ENCODE measurements at places on chromosomes 4 and X.

DNA sequence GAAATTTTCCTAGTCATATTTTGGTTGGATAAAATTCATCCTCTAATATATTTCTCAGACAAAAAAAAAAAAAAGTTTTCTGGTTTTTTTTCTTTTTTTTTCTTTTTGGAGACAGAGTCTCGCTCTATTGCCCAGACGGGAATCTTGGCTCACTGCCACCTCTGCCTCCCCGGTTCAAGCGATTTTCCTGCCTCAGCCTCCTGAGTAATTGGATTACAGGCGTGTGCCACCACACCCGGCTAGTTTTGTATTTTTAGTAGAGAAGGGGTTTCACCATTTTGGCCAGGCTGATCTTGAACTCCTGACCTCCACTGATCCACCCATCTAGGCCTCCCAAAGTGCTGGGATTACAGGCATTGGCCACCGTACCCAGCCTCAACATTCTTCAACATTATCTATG, 432.7 kb upstream of the PABPC4L start:
- no peak for DNase-seq

DNA sequence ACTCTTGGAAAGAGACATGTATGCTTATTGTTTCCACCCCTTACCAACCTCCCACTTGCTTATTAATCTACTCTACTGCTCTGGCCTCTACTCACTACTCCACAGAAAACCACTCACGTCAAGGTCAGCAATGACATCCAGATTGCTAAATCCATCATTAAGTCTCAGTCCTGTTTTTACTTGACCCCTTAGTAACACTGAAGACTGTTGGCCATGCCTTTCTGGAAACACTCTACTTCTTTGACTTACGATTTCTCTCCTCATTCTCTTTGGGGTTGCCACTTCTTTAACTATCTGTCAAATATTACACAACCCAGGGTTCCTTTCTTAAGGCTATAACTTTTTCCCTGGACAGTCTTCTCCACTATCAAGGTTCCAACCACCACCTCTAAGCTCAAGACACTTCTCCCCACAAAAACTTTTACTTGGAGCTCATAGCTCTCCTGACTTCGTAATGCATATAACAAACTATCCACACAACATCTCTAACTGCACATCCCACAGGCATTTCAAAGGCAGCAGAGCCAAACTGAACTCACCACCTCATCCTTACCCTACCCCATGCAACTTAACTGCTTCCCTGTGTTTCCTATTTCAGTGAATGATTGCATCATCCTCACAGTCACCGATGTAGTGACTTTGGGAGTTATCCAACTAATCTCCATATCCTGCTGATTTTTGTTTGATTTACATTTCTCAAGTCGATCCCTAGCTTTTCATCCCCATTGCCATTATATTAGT, 15.8 kb upstream of the MAGEA4 start:
- DNase-seq: no peak

DNA sequence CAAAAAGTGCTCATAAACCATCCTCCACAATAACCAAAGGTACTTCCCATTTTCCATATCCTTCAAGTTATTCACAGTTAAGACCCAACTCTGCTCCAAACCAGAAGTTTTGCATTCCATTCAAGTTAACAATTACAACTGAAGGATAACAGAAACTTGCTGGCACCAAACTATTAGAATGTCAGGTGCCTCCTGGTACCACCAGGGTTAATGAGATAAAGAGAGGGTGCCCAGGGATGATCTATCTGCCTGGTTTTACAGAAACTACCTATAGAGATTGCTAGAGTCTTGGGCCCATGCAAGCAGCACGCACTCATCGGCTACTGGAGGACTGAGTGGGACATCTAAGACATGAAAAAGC, 114.6 kb downstream of the RBM47 start:
- DNase-seq: no peak

DNA sequence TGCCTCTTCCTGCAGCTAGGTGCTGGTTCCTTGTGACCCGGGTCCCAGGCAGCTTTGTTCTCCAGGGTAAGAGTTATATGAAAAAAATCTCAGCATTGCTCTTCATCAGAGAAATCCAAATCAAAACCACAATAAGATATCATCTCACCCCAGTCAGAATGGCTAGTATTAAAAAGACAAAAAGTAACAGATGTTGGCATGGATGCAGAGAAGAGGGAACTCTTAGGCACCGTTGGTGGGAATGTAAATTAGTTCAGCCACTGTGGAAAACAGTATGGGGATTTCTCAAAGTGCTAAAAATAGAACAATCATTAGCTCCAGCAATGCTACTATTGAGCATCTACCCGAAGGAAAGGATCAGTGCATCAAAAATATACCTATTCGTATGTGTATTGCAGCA, 61.5 kb downstream of the SORCS2 start:
- no peak for DNase-seq

Data from NB4 (cell line).